ENCODE measurements at places on chromosomes 1 and 21.

GRCh38 chr1:24850328-24850920 lies 79.7 kb downstream of the RUNX3 start:
- DNase-seq, result no peak

GRCh38 chr1:66489972-66490601 lies 43.9 kb upstream of the SGIP1 start:
- no peak for DNase-seq

DNA sequence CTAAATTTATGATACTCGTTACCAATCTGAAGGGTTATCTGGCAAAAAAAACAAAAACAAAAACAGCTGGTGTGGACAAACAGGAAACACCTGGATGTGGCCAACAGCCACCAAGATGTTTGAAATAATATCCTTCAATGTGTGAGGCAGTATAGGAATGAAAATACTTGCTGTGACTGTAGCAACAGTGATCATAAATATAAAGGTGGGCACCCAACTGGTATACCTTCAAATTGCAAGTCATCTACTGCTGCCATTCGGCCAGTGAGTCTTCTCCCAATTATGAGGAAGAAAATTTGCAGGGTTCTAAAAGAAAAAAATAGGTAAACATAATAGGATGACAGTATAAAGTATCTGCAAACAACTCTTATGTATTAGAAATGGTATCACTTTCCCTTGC lies 916 bp downstream of the YIPF1 start:
- DNase-seq, result no peak

- DNase-seq, result no peak
Measured at GRCh38 chr1:183089025-183089639, 65.9 kb downstream of the LAMC1 start.

GRCh38 chr1:2019172-2019543 lies at the start of gene GABRD:
TSS of gene GABRD (plus strand) at chr1:2019345. CDS start at chr1:2019424, 79 bp downstream.
- DNase-seq, result no peak

DNA sequence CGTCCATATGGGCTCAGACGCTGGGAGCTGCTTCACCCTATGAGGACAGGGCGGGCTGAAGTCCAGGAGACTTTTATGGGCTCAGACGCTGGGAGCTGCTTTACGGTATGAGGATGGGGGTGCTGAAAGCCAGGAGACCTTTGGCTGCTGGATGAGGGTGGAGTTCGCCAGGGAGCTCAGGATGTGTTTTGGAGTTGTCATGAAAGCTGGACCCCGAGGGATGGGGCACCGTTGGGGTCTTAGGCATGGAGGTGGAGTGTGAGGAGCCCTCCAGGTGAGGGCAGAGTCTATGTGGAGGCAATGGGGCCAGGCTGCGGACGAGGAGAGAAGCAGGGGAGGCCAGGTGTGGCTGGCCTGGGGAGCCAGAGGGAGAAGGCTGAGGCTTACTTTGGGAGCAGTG lies 27.5 kb downstream of the TRPM2 start:
- DNase-seq, result no peak

GRCh38 chr1:70874818-70875217 lies 172.8 kb downstream of the PTGER3 start:
- no peak for DNase-seq

- DNase-seq, result no peak
Measured at GRCh38 chr1:59020151-59020997, 236.5 kb upstream of the JUN start.

DNA sequence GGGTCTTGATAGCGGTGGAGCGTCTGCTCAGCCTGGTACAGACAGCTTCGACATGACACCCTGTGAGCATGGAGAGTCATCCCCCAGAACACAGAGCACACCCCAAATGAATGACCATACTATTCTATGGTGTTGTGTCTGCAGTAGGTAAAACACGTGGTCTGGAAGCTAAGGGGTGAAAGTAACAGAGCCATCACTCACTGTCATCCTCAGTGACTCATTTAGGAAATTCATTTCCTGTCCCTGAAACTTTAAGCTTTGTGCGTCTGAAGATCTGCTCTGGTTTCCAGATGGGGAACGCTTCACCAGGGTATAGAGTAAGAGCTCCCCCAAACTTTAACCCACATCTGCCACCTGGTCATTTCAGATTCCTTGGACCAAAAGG lies 94.8 kb upstream of the DISP3 start:
- no peak for DNase-seq

DNA sequence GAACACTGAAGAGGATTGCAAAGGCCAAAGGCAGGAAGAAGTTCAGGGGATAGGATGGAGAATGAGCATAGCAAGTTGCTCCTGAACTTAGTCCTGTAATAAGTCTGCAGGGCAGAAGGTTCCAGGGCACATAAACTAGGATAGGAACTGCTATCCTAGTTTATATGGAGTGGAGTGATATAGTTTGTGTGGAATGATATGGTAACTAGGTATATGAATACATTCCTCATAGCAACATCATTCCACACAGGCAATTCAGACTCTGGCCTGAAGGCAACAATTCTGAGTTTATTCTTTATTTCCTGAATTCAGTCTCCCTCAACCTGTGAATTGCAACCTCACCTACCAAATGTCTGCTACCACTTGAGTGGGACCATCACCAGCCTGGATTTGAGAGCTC lies 154.9 kb upstream of the GREM2 start:
- DNase-seq, result no peak

- no peak for DNase-seq
Measured at GRCh38 chr1:57440096-57440495, 16.2 kb upstream of the DAB1 start.

DNA sequence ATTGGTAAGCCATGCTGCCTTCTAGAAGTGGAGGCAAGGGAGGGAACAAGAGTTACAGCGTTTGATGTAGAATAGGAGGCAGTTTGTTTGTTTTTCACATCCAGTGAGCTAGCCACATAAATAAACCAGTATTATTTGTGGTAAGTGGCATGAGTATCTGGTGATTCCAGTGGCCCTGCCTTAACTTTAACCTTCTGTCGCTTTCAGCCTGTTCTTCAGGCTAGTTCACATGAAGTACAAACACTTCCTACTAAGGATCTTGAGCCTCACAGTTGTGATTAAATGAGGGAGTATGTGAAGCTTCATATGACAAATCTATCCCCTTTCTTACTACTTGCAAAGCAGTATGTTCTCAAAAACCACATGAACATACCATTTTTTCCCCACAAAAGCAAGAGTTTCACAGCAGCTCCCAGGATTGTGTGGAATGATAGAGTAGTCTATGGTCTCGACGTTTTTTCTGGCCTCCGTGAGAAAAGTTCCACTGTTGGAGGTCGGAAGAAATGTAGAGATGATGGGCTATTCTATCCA lies 59.5 kb downstream of the PHACTR4 start:
- no peak for DNase-seq

DNA sequence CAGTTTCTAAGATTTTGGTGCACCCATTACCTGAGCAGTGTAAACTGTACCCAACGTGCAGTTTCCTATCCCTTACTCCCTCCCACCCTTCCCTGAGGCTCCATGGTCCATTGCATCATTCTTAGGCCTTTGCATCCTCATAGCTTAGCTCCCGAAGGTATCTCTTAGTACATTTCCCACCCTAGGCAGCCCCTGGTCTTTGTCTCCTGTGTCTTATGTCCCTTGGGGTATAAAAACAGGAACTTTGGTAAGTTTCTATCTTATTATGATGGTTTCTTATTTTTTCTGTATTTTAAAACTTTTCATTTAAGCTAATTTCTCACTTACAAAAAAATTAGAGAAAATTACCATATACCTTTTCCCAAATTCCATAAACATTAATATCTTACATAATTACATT lies 78.1 kb downstream of the URB2 start:
- DNase-seq, result no peak

- no peak for DNase-seq
Measured at GRCh38 chr1:200233393-200233792, 176.4 kb downstream of the ZNF281 start.

- no peak for DNase-seq
Measured at GRCh38 chr1:16162163-16162822, 6.4 kb upstream of the EPHA2 start.

GRCh38 chr1:198909973-198910372 lies 271.1 kb downstream of the PTPRC start:
- no peak for DNase-seq

DNA sequence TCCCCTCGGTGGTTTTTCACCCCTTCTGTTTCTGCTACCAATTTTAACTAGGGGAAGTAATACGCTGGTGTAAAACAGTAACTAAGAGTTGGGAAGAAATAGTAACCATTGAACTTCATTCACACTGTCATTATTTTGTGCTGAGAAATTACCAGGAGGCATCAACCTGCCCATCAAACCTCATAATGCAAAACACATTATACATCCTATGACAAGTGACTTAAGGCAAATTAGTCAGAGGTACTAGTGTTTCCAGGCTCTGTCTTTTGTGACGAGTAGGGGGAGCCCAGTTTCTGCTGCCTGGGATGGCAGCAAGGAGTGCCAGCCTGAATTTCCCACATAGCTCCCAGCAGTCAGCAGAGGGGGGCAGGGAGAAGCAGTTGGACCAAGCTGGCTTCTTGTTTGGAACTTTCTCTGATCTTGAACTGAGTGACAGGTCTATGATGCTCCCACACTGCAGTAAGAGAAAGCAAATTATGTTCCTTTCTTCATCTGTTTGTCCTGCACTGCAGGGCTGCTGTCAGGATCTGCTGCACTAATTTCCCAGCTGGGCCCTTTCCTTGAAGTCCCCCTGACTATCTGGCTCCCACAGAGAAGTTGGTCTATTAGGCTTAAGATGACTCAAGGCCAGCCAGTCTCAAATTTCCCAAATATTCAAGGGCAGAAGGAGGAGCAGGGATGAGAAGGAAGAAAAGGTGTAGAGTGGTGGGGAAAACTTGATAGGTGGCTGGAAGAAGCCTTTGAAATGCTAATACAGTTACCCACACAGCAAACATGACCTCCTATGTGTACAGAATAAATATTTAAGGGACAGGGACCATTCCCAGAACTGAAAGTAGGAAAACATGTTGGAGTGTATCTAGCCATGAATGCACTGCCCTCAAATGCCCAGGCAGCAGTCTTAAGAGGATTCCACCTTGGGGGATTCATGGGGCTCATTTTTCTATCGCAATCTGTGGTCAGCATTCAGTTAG lies 322.8 kb downstream of the SEC16B start:
- DNase-seq, result no peak

DNA sequence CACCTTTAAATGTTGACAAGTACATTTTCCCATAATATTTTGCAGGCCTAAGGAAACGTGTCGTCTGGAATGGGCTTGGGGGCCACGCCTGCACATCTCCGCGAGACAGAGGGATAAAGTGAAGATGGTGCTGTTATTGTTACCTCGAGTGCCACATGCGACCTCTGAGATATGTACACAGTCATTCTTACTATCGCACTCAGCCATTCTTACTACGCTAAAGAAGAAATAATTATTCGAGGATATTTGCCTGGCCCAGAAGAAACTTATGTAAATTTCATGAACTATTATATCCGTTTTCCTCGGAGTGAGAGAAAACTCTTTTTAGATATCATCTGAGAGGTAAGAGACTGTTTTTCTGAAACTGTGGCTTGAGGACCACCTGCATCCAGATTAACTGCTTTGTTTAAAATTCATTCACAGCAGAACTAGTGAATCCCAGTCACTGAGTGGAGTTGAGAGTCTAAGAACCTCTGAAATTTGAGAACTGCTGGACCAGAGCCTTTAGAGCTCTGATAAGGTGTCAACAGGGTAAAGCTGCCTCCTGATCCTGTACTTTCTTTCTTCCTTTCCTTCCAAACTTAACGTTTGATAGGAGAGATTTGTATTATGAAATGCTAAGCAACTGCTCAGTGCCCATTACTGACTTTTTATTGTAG lies 811 bp downstream of the EXO1 start:
- DNase-seq, result no peak

DNA sequence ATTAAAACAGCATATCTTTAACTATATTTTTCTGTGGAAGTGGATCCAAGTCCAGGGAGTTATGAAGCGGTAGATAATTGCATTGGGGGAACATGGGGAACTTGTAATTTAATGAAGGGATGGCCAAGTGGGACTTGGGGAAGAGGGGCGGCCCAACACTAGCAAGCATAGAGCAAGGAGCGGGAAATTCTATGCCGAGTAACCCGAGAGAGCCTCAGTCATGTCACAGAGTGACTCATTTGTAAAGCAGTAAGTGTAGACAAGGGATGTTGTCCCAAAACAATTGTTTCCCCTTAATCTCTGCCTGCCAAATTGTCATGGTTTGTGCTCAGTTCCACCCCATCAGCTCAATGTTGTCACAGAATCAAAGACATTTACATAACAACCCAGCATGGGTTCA lies 620.1 kb downstream of the AJAP1 start:
- no peak for DNase-seq

GRCh38 chr1:28236656-28237322 lies 865 bp downstream of the ATP5IF1 start:
- no peak for DNase-seq

DNA sequence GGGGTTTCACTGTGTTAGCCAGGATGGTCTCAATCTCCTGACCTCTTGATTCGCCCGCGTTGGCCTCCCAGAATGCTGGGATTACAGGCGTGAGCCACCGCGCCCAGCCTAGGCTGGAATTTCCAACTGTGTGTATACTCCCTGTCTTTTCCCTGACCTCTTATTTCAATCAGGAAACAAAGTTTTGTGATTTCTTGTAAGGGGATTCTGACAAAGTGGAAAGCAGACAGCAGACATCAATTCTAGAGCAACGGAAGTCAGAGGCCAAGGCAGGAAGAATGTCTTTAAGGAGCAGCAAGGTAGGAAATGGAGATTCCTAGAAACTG lies 36.0 kb upstream of the SLC44A3 start:
- DNase-seq, result no peak

Measured in anterior cingulate cortex (tissue), 58 donors.